Keratinocyte (primary cell): ENCODE measurements at places on chromosomes 16 and 17.

GRCh38 chr17:61385577-61386236, 13.9 kb upstream of the TBX2 start:
- DNase-seq: no peak

DNA sequence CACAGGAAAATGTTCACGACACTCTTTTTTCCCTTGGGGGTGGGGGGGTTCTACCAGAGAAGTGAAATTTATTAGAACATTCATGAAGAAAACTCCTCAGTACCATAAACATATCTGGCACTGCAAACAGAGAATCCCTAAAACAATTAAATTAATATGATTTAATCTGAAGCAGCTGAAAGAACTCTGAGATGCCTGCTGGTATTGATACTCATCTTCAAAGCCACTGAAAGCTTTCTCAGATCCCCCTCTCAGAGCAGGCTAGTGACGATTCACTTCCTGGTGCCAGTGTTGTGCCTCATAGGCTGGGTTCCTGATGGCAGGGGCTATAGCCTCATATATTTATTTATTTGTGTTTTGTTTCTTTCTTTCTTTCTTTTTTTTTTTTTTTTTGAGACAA, 52.7 kb downstream of the MYH10 start:
- no peak for DNase-seq

DNA sequence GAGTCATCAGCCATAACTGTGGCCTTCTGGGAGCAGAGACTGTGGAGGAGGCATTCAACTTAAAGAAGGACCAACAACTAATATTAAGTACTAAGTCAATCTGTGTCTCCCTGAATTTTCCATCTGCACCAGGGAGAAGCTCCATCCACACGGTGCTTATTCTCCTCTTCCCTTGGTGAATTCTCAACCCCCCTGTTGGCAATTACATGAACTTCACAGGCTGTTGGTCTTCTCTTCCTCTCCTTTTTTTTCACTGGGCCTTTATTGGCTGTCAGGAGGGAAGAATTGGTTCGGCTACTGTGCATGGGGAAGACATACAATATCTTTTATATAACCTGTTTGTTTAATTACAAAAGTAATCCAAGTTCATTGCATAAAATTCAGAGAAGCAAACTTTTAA, 152.8 kb upstream of the IRX6 start:
- no peak for DNase-seq

- DNase-seq: no peak
Measured at GRCh38 chr16:30409125-30410060, 2.0 kb downstream of the ZNF771 start.

GRCh38 chr17:40699371-40699770, 4.2 kb downstream of the KRT24 start:
- no peak for DNase-seq

DNA sequence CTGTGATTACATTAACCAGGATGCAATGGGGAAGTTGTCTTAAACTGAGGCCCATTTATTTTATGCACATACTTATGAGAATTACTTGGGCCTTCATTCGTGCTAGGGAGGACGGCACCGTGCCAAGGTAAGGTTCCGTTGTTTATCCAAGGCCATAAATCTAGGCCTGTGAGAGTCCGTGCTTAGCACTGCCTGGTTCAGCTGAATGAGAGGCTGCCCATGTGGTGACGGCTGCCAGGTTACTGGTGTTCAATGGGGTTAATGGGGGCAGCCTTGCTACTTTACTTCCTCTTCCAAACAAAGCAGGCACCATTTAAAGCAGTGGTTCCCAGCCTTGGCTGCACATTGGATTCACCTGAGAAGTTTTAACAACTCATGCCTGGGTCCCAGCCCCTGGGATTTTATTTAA, 135.1 kb upstream of the NOL11 start:
- no peak for DNase-seq

- DNase-seq: no peak
Measured at GRCh38 chr17:81067391-81067811, 32.5 kb downstream of the BAIAP2 start.

- no peak for DNase-seq
Measured at GRCh38 chr17:41354536-41354935, 3.9 kb upstream of the KRT33A start.

GRCh38 chr17:43591779-43592562, 45.8 kb upstream of the ETV4 start:
- DNase-seq: peak; percentile 35

GRCh38 chr16:13448346-13448745, 471.6 kb upstream of the ERCC4 start:
- no peak for DNase-seq

DNA sequence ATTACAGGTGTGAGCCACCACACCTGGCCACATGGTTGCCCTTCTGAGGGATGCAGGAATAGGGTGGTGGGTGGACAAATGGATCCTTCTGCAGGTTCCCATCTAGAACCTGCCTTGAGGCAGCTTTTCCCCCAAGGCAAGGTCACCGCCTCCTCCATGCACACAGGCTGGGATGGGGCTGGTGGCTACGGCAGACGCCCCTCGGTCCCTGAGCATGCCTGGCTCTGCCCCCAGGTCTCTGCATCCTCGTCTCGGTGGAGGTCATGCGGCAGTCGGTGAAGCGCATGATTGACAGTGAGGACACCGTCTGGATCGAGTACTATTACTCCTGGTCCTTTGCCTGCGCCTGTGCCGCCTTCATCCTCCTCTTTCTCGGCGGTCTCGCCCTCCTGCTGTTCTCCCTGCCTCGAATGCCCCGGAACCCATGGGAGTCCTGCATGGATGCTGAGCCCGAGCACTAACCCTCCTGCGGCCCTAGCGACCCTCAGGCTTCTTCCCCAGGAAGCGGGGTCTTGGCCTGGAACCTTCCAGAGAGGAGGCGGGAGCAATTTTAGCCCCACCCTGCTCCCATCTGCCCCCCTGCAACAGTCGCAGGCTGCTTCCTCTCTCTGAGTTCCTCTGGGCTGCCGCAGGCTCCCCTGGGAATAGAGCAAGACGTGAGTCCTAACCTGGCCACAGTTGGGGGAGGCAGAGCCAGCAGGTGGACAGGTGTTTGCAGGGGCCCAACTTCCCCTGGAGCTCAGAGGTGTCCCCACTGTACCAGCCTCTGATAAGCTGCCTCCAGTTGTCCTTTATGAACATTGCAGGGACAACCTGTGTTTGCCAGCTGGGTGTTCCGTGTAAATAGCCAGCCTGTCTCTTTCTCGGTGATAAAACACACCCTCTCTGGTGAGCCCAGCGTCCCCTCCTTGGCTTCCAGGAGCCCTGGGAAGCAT, 11.7 kb downstream of the CACNG1 start:
- no peak for DNase-seq

GRCh38 chr16:54870151-54870550, 60.5 kb upstream of the IRX5 start:
- DNase-seq: no peak

GRCh38 chr17:61551255-61551742, 39.7 kb downstream of the NACA2 start:
- DNase-seq: no peak

GRCh38 chr17:10305398-10305797, 67.4 kb downstream of the MYH13 start:
- DNase-seq: no peak

DNA sequence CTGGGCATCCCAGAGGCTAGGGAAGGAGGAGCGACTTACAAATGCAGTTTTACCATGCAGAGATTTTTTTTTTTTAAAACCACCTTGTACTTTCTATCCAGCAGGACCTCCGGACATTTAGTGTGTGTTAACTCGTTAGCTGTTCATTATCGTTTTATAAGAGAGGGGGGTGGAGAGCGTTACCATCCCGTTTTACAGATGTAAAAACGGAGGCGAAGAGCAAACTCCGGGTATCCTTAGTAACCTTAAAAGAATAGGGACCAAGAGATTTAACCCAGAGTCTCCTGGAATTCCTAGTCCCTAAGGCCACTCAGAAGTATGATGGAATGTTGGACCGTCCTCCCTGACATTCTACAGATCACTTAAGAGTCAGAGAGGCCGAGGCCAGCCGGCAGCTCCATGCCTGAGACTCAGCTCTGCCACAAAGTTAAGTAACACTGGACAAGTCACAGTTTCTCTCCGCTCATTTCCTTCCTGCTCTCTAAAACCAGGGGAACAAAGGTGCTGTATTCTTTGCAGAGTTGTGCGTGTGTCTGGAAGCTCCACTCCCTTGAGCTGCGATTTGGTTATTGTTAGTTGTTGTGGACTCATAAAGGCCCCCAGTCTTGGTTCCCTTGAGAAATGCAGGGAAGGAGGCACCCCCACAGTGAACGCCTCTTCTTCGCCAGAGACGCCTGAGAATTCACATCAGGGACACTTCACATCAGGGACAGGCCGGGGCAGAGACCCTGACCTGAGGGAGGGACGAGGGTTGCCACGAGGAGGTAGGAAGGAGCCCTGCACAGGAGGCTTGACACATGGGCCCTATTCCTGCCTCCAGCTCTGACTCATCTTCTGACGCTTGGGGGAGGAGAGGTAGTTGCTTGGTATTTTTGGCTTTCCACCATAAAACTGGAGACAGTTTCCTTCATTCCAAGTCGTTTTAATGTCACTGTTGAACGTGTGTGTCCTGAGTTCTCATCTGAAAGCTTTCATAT, 1.2 kb downstream of the DUSP14 start:
- peak; percentile 79 for DNase-seq

DNA sequence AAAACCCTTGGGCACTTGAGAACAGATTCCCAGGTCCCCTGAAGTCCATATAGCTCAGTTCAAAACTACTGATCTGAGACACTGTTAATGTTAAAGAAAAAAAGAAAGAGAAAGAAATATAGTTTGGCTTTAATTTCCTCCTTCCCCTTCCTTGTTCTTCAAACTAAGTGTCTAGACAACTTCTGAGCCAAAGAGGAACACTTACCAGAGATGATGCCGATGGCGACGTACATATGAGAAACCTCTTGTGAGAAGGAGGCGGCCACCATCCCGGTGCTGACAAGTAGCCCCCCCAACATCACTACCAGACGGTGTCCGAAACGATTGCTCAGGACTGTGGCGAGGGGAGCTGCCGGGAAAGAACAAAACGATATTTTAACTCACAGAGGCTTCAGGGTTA, 17.2 kb downstream of the SLC16A6 start:
- DNase-seq: no peak

DNA sequence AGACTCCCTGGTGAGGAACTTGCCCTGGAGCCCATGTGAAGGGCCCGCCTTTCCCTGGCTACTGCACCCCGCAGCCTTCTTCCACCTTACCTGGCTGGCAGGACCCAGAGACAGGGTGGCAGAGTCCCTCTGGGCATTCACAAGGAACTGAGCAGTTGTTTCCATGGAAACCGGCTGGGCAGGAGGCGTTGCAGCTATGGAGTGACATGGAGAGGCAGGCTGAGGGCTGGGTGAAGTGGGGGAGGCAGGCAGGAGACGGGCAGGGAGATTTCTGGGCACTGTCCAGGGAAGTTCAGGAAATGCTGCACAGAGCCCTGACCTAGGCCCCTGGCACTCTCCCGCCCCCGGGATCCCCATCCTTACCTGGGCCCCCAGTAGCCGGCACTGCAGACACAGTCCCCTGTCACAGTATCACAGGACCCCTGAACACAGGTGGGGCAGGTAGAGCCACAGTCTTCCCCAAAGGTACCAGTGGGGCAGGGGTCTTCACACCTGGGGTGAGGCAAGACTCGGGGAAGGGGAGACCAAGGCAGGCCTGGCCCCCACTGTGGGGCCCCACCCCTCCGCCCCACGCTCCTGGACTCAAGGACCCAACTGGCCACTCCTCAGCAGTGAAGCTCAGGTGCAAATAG, 5.9 kb downstream of the SCARF1 start:
- no peak for DNase-seq

DNA sequence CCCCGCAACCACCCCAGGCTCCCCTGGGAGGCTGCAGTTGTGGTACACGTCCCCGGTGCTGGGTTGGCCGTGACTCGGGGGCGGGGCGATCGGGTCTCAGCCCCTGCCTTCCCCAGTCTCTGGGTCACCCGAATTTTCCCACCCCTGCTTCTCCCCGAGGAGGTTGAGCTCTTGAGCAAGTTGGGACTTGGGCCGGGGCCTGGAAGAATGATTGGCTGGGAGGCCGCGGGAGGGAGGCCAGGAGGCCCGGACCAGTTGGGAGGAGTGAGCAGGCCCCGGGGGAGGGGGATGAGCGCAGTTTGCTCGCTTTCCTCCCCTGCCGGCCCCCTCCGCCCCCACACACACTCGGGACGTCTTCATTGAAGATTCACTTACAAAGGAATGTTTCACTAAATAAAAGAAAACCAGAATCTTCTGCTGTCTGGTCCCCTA, 4.5 kb upstream of the HEXIM1 start:
- no peak for DNase-seq

- DNase-seq: peak; percentile 89
Measured at GRCh38 chr17:20155258-20156195, 146.4 kb downstream of the SPECC1 start.

GRCh38 chr17:56826611-56827414, 6.9 kb downstream of the C17orf67 start:
- no peak for DNase-seq

GRCh38 chr17:60525685-60526514, at the start of gene APPBP2:
APPBP2 (minus strand) TSS chr17:60526242; CDS start chr17:60525931, 311 bp downstream.
- DNase-seq: peak; percentile 19

- DNase-seq: no peak
Measured at GRCh38 chr17:50221266-50221863, 19.9 kb upstream of the COL1A1 start.

GRCh38 chr17:8913091-8913490, 45.6 kb upstream of the PIK3R6 start:
- DNase-seq: no peak

DNA sequence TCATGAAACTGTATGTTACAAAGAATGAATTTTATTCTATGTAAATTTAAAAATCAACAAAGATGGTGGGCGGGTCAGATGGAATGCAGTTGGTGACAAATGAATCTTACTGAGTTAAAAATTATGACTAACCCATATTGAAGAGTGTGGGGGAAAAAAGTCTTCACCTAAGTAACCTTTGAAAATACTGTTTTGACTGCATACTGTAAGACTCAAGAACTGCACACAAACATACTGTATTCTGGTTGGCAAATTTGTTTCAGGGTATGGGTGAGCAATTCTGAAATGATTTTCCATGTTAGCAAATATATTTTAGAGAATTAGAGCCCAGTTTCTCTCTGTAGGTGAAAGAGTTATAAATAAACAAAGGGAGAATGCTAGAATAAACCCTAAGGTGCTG, 153.7 kb upstream of the KCNJ18 start:
- no peak for DNase-seq

DNA sequence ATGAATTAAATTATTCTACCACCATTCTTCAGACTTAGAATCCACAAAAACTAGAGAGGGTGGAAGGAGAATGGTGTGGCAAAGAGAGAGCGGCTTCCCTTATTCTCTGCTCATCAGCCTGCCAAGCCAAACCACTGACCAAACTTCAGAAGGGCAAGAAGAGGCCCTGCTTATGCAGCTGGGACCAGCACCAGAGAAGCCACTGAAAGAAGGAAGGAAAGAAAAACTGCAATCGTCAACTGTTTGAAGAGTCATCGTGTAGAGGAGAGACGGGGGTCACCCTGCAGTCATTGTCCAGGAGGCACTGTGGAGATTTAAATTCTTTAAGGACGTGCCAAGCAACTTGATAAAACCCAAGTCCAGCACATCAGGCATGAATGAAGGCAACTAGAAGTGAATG, 15.6 kb downstream of the PMP22 start:
- DNase-seq: no peak

DNA sequence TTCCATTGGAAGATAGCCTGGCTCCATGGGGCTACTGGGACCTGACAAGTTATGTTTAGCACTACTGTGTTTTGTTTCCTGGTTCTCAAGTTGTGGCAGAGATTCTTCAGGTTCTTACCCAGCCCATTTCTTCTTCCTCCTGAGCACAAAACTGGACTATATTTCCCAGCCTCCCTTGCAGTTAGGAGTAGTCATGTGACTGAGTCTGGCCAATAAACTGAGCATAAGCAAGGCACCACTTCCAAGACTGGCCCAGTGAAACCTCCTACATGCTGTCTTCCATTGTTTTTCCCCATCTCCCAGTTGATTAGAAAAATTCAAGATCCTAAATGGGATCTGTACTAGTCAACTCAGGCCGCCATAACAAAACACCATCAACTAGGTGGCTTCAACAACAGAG, 28.2 kb upstream of the RBBP6 start:
- DNase-seq: no peak
